IPS DF 6.9 (cell line): ENCODE measurements at places on chromosomes 6 and 20.

DNA sequence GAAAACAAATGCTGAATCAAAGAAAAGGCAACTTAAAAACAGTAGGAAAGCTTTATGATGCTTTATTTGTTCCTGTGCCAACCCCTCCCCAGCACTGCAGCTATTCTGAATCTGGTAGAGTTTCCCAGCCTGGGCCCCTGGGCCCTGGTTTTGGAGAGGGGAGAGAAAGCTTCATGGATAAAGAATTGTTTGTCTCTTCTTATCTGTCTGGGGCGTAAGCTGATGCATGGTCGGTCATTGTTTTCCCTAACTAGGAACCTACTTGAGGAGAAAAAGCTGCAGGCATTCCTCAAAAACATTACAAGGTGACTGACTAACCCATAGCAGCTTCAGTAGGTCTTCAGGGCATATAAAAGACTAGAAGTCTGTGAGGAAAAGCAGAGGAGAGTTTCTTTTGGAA lies 758.1 kb upstream of the EPHA7 start:
- no peaks in the 10 kb centered on the region for H3K27me3 ChIP-seq
- no peaks in the 10 kb centered on the region for H3K4me1 ChIP-seq
- H3K36me3 ChIP-seq = no peaks in the 10 kb centered on the region
- no peak overlapping the region for H3K4me3 ChIP-seq
- no peak for DNase-seq

- H3K4me1 ChIP-seq = peaks cover 4% of the 10 kb centered on the region
- H3K36me3 ChIP-seq = no peaks in the 10 kb centered on the region
- H3K4me3 ChIP-seq = no peak overlapping the region
- no peaks in the 10 kb centered on the region for H3K27me3 ChIP-seq
These were observed 13.0 kb downstream of the GFOD1 start for GRCh38 chr6:13474360-13474759.

DNA sequence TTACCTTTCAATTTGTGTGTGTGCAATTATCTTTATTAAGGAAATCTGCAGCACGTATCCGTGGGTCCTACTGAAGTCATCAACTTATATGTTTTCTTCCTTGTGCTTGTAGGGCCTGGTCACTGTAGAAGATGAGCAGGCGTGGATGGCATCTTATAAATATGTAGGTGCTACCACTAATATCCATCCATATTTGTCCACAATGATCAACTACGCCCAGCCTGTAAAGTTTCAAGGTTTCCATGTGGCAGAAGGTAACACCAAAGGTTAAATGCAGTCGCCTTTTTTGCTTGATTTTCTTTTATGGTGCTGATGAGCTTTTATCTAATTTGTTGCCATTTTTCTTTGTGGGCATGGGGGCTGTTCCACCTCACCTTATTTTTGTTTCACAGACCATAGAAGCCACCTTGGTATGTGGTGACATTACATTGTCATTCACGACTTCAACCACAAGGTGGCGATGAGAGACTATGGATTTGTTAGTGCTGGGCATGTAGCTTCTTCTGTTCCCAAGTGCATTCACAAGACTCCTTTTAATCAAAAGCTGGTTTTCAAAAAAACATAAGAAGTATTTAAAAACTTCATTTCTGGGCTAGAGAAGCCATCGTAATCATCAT lies 106.5 kb upstream of the LAMP5 start:
- no peaks in the 10 kb centered on the region for H3K4me1 ChIP-seq
- no peaks in the 10 kb centered on the region; the same call in 1 of the 2 replicates for H3K36me3 ChIP-seq
- DNase-seq = peak; percentile 64

- no peak for DNase-seq
- H3K36me3 ChIP-seq = peaks cover 2% of the 10 kb centered on the region; the same call in 1 of the 2 replicates
- no peaks in the 10 kb centered on the region for H3K27me3 ChIP-seq
- H3K4me1 ChIP-seq = no peaks in the 10 kb centered on the region
- no peak overlapping the region for H3K4me3 ChIP-seq
These were observed 89.9 kb downstream of the CDS2 start for GRCh38 chr20:5216663-5217062.

DNA sequence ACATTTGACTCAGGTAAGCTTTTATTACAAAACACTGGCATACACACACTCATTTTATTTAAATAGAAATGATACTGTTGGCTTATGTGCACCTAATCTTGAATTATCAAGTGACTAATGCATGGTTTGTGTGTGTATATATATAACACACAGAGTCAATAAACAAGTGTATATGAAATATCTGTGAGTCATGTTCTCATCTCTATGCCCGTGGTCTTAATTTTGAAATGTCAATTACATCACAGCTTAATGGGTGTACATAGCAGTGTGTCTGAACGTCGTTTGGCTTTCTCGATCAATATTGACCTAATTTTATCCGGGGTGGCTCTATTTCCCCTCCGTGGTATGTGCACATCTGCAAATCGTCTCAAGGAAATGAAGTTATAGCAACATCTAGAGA lies 104.0 kb upstream of the ZFP64 start:
- H3K36me3 ChIP-seq = no peaks in the 10 kb centered on the region
- DNase-seq = no peak
- H3K4me1 ChIP-seq = no peaks in the 10 kb centered on the region
- no peaks in the 10 kb centered on the region for H3K27me3 ChIP-seq

DNA sequence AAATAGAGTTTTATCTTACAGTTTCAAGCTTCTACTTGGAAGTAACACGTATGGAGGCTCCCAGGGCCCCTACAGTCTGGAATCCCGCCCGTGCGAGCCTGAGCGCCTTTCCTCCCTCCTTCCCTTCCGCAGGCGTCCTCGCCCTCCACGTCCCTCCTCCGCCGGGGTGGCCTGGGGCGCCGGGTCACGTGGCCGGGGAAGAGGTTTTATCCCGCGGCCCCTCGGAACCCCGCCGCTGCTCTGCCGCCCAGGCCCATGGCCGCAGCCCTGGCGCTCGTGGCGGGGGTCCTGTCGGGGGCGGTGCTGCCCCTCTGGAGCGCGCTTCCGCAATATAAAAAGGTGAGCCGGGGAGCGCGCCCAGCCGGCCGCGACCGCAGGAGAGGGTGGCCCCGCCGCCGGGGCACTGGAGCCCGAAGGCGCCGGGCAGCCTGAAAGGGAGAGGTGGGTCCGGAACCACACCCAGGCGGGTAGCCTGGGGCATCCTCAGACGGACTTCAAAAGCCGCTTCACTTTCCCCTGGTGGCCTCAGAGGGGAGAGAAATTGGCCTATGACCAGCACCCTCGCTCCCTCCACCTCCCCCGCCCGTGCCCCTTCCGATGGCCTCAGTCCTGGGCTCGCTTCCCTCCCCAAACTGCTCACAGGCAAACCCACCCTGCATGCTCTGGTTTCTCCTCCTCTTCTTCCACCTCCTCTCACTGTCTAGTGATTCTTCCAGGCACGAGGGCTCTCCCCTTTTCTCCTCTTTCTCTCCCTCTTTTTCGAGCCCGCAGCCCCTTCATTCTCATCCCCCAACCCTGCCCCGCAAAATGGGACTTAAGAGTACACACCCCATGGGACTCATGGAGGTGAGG lies at the start of gene CLPSL2:
Gene CLPSL2, plus strand, starts transcription at position 235 of the 852 bp plus-strand sequence. Its CDS starts 21 bp downstream, at position 256.
- no peaks in the 10 kb centered on the region for H3K27me3 ChIP-seq
- H3K4me1 ChIP-seq = no peaks in the 10 kb centered on the region
- DNase-seq = no peak
- H3K4me3 ChIP-seq = peak within 1 kb of the TSS; percentile 42; the same call in 1 of the 2 replicates
- H3K36me3 ChIP-seq = no peaks in the 10 kb centered on the region

DNA sequence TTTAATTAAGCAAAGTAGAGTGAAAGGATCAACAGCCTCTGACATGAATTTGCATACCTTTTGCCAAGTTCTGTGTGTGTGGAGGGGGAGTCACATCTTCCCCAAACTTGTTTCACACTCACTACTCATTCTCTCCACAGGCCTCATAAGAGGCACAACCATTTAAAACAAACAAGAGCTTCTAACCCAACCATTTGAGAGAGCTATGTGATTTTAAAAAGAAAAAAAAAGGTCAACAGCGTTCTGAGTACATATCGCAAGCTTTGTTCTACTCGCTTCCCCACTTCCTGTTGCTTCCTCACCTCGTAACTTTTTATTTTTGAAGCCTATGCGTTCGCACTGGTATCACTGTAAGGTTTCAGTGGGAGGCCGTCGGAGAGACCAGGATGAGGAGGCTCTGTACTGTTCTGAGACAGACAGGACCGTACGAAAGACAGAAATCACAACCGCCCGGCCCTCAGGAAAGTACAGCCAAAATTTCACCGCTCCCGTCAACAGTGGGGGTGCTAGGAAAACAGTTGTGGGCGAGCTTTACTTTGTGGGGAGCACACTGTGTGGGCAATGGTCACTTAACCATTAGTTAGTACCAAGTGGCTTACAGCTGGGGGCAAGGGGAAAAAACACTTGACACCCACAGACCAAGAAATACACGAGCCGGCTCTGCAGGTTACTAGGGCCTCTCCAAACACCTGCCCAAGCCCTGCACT lies 61.3 kb downstream of the TRERF1 start:
- H3K27me3 ChIP-seq = no peaks in the 10 kb centered on the region
- H3K4me3 ChIP-seq = no peak overlapping the region
- no peak for DNase-seq
- H3K4me1 ChIP-seq = peaks cover 4% of the 10 kb centered on the region; the same call in 1 of the 2 replicates
- H3K27ac ChIP-seq = no peak overlapping the region

- H3K27me3 ChIP-seq = no peaks in the 10 kb centered on the region
- DNase-seq = no peak
- H3K36me3 ChIP-seq = no peaks in the 10 kb centered on the region
- H3K4me3 ChIP-seq = no peak overlapping the region
- H3K4me1 ChIP-seq = peaks cover 1% of the 10 kb centered on the region; the same call in 1 of the 2 replicates
- no peak overlapping the region for H3K27ac ChIP-seq
These were observed 236.3 kb upstream of the SOX4 start for GRCh38 chr6:21357262-21357661.

- H3K4me3 ChIP-seq = no peak overlapping the region
- no peaks in the 10 kb centered on the region for H3K36me3 ChIP-seq
- no peaks in the 10 kb centered on the region for H3K4me1 ChIP-seq
- H3K27me3 ChIP-seq = no peaks in the 10 kb centered on the region
These were observed 61.7 kb upstream of the HMGN3 start for GRCh38 chr6:79296211-79296610.

GRCh38 chr6:128139519-128139918 lies 238.7 kb upstream of the THEMIS start:
- H3K27me3 ChIP-seq = no peaks in the 10 kb centered on the region
- no peaks in the 10 kb centered on the region for H3K4me1 ChIP-seq
- H3K4me3 ChIP-seq = no peak overlapping the region
- no peak overlapping the region for H3K27ac ChIP-seq
- no peaks in the 10 kb centered on the region for H3K36me3 ChIP-seq
- no peak for DNase-seq

GRCh38 chr6:106823058-106823457 lies 151.5 kb downstream of the CD24 start:
- H3K27ac ChIP-seq = no peak overlapping the region
- no peak overlapping the region for H3K4me3 ChIP-seq
- no peak for DNase-seq
- no peaks in the 10 kb centered on the region for H3K27me3 ChIP-seq
- no peaks in the 10 kb centered on the region for H3K36me3 ChIP-seq

DNA sequence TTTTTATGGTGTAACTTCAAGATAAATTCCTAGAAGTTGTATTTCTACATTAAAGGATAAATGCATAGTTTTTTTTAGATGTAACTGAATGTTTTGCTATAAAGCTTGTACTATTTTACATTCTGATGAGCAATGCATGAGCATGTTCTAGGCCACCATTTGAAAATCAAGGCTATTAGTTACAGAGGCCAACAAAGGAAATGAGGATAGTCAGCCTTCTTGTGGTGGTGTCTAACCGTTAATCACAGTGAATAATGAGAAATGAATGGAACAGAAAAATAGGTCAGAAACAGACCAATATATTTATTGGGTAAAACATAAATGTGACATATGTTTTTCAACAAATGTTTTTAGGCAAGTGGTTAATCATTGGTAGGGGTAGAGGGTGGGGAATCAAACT lies 37.6 kb upstream of the L3MBTL3 start:
- no peak overlapping the region for H3K27ac ChIP-seq
- H3K4me1 ChIP-seq = no peaks in the 10 kb centered on the region
- H3K36me3 ChIP-seq = no peaks in the 10 kb centered on the region
- H3K4me3 ChIP-seq = no peak overlapping the region

- H3K4me1 ChIP-seq = peaks cover 5% of the 10 kb centered on the region; the same call in 1 of the 2 replicates
- no peak overlapping the region for H3K4me3 ChIP-seq
- H3K27me3 ChIP-seq = no peaks in the 10 kb centered on the region
- no peak overlapping the region for H3K27ac ChIP-seq
- no peaks in the 10 kb centered on the region for H3K36me3 ChIP-seq
These were observed 22.5 kb upstream of the TAGAP start for GRCh38 chr6:159067334-159067733.

DNA sequence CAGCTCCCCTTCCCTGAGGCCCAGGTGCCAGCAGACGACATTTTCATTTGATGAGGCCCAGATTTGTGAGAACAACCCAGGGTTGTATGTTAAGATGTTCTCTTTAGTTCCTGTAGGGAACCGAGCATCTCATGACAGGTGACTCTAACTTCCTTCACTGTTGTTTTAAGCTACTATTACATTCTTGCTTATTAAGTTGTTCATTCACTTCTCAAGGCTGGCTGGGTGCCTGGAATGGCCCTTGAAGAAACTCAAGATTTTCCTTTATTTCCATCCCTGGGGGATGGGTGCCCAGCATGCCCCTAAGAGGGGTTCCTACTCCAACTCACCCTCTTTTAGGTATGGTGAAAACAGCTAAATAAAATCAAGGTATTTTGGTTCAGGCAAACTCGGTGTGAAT lies 111.5 kb upstream of the SYNDIG1 start:
- no peaks in the 10 kb centered on the region for H3K36me3 ChIP-seq
- no peaks in the 10 kb centered on the region for H3K4me1 ChIP-seq

- H3K27me3 ChIP-seq = no peaks in the 10 kb centered on the region
- no peak for DNase-seq
- peak overlapping the region; percentile 64 for H3K27ac ChIP-seq
- peaks cover 5% of the 10 kb centered on the region for H3K4me1 ChIP-seq
- H3K36me3 ChIP-seq = peaks cover 6% of the 10 kb centered on the region
These were observed 1.2 kb upstream of the HMGA1 start for GRCh38 chr6:34235307-34236130.

- H3K4me3 ChIP-seq = no peak overlapping the region
- H3K4me1 ChIP-seq = no peaks in the 10 kb centered on the region; the same call in 1 of the 2 replicates
- H3K36me3 ChIP-seq = no peaks in the 10 kb centered on the region
- H3K27ac ChIP-seq = no peak overlapping the region
- H3K27me3 ChIP-seq = no peaks in the 10 kb centered on the region
These were observed 29.0 kb downstream of the CEBPB start for GRCh38 chr20:50219600-50219999.

GRCh38 chr6:75334266-75335040 lies 49.9 kb upstream of the TMEM30A start:
- DNase-seq = peak; percentile 94
- no peak overlapping the region; the same call in 1 of the 2 replicates for H3K4me3 ChIP-seq
- no peaks in the 10 kb centered on the region for H3K36me3 ChIP-seq
- H3K4me1 ChIP-seq = peaks cover 5% of the 10 kb centered on the region; the same call in 1 of the 2 replicates
- H3K27ac ChIP-seq = no peak overlapping the region

- H3K4me3 ChIP-seq = no peak overlapping the region
- H3K4me1 ChIP-seq = peaks cover 3% of the 10 kb centered on the region; the same call in 1 of the 2 replicates
- no peak overlapping the region for H3K27ac ChIP-seq
- H3K36me3 ChIP-seq = no peaks in the 10 kb centered on the region
- H3K27me3 ChIP-seq = no peaks in the 10 kb centered on the region
These were observed 115.1 kb upstream of the ARID1B start for GRCh38 chr6:156662025-156662445.

DNA sequence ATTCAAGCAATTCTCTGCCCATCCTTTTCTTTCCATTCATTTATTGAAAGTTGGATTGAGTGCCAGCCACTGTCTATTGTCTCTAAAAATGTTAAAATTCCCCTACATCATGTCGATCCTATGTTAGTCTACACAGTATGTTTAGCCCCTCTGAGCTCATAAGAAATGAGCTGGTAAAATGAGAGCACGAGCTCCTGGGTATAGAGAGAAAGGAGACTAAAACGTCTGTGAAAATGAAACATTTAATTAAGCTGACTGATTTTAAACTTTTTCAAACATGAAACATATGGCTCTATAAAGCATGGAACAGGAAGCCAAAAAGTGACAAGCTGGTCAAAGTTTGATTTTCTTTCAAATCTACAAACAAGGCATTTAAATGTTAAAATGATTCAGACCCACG lies 104.0 kb upstream of the ASF1A start:
- H3K27me3 ChIP-seq = no peaks in the 10 kb centered on the region
- no peak overlapping the region for H3K27ac ChIP-seq
- H3K4me1 ChIP-seq = no peaks in the 10 kb centered on the region
- H3K36me3 ChIP-seq = no peaks in the 10 kb centered on the region
